ENCODE measurements at places on chromosomes 7 and 10.
A peak's percentile ranks its signal among the peaks of the same experiment; 100 is the strongest.

DNA sequence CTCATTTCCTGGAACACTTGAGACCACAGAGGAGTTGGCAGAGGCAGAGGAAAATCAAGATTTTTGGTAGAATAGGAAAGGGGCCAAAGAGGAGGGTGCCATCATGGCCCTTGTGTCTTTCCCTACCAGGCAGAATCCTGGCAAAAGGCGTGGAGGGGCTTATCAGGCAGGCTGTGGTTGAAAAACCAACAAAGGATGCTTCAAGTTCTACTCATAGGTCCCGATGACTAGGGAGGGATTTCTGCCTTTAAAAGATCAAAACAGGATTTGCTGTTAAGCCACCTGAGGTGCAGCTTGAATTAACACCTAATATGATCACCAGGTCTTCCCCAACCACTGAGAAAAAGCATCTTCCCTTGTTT, 45.7 kb downstream of the BPGM start:
- DNase-seq: peak; percentile 52

GRCh38 chr10:103757531-103758293, 97.7 kb downstream of the SH3PXD2A start:
- DNase-seq: peak; percentile 88

DNA sequence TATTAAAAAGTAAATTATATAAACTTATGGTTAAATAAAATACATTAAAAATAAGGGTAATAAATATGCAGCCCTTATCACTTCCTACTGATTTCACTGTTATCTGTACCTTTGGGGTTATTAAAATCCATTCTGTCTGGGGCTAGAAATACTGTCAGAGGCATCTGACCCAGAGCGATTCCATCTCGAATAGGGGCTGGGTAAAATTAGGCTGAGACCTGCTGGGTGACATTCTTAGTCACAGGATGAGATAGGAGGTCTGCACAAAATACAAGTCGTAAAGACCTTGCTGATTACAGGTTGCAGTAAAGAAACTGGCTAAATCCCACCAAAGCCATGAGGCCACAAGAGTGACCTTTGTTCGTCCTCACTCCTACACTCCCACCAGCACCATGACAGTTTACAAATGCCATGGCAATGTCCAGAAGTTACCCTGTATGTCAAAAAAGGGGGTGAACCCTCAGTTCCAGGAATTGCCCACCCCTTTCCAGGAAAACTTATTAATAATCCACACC, 77.6 kb downstream of the COBL start:
- no peak for DNase-seq

GRCh38 chr10:121687095-121687813, 89.0 kb upstream of the FGFR2 start:
- DNase-seq: no peak

DNA sequence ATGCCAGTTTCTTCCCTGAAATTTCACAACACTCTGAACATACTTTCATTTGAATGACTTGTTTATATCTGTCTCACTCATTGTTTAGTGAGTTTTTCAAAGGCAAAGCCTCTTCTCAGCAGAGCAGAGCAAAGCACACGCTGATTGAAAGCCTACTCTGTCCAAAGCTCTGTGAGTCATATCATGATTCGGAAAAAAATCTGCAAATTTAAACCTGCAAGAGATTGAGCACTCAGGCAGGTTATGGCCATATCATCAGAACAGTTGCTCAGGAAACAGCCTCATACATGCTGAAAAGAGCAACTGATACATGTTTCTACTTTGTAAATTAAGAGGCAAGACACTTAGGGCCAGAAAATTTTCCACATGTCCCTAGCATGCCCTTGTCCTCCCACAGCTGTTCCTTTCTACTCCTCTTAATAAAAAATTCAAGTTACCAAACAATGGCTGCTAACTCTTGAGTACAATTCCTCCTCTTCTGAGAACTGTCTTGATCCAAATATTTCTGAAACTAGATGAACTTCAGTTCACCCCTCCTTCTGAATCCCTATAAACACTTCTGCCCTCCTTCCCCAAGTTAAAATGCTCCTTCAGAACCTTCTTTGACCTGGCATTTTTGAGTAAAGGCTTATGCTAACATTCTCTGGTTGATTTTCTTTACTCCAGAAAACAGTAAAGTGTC, 140.6 kb upstream of the HPS1 start:
- DNase-seq: no peak

DNA sequence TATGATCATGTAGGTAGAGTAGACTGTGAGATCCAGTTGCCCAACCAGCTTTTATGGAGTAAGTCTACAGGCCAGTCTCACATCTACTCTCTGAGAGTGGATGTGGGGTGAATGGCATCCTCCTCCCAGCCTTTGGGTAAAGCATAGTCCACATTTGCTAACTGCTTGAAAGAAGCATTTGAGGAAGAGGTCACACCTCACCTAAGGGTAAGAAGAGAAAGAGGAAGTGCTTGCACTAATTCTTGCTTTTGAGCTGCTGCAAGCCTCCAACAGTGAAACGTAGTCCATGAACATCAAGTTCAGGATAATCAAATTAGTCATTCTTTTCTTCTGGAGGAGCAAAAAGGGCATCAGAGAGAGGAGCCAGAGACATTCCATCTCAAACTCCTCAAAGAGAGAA, 93.9 kb upstream of the AGR3 start:
- no peak for DNase-seq

GRCh38 chr10:123139521-123140163, 3.9 kb downstream of the HMX3 start:
- peak; percentile 18 for DNase-seq

GRCh38 chr10:88702848-88703597, 3.0 kb upstream of the LIPK start:
- peak; percentile 35 for DNase-seq

DNA sequence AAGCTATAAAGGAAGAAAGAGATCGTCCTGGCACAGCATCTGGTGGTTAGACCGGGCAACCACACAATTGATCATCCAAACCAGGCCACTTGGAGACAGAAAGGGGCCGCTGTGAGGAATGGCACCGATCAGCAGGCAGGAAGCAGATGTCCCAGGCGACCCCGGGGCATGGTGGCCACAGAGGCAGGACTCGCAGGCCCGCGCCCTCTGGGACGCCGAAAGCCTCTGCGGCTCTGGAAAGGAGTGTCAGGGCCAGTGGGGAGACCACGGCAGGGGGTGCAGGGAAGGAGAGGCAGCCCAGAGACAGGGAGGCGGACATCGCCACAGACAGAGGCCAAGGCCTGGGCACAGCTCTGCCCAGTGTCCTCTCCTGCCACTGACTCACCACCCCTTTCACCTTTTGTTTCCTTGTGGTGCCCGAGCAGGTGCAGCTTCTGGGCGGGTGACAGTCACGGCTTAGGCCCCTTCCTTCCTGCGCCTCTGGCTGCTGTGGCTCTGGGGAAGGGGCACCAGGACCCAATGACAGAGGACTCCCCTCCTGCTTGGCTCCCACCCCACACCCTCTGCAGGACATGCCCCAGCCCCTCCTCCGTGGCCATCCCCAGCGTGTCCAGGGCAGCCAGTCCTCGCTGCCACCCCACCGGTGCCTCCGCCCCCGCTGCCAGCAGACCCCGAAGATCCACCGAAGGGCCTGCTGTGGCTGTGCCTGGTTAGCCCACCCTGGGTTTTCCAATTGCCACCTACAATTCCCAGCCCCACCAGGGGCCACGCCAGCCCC, 10.9 kb downstream of the STK32C start:
- DNase-seq: no peak

DNA sequence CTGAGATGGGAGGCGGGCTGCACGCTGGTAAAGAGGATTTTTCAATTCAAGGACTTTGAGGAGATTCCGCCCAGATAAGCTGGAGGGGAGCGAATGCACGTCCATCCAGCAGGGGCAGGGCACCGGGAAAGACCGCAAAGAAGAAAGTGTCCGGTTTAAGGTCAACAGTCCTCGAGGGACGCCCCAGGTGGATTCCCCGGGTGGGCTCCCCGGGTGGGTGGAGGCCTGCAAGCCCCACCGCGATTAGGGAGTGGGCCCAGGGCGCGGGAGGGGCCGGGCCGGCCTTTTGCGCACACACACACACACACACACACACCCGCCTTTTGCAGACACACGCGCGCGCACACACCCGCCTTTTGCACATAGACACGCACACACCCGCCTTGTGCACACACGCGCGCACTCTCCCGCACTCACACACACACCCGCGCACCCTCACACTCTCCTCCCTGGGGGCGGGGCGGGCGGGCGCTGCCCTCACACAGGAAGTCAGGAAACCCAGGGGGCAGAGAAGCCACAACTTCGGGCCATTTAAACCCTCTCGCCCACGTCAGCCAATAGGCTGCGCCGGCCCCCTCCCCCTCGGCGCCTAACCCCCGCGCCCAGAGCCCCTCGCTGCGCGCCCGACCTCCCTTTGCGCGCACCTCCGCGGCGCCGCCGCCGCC, 615 bp downstream of the ARHGAP12 start:
- DNase-seq: peak; percentile 44

- DNase-seq: no peak
These were observed 1.1 kb upstream of the PWWP2B start for GRCh38 chr10:132395704-132396493.

DNA sequence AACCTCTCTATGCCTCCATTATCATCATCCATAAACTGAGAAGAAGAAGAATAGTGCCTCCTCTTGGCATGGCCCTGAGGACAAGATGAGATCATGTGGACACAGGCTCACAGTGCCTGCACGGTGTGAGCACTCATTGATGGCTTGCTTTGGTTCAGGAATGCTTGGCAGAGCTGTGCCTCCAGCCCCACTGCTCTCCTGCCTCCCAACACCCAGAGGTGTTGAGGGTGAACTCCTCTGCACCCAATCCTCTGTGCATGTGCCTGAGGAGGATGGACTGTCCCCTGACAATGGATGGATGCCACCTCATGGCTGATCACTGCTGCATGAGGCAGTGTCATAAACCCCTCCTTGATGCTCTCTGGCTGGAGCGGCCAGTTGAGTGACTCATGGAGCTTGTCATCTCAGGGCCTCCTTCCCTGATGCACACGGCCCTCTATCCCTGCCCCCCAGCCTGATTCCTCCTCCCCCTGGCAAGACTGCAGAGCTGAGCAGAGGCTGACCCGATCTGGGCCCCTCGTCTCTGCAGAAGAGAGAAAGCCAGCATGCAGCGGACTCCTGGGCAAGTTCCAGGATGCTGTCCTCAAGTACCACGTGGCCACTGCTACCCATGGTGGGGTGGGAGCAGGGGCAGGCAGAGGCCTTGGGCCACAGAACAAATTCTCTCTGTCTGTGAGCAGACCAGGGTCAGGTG, 136.3 kb downstream of the KCNMA1 start:
- peak; percentile 93 for DNase-seq

- DNase-seq: peak; percentile 74
These were observed 179.3 kb downstream of the PFKFB3 start for GRCh38 chr10:6382081-6382480.

GRCh38 chr7:103989200-103989784, at the start of gene RELN:
RELN (minus strand) TSS chr7:103989658; CDS start chr7:103989356, 302 bp downstream.
- peak; percentile 17 for DNase-seq

DNA sequence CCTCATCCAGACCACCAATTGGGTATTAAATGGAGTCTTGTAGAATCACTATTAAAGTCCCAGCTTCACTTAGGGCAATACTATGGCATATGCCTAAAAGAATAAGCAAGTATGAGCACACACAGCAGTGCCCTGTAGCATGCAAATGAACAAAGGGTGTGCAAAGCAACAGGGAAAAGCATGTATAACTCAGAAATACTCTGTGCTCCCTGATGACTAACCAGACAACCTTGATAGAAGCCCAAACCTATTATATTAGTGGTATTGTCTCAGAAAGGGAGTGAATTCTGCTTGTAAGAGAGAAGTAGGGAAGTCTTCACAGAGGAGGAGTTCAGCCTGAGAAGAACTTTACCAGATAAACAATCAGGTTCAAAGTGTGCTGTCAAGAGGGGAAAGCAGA, 131.2 kb downstream of the DGKI start:
- peak; percentile 36 for DNase-seq

DNA sequence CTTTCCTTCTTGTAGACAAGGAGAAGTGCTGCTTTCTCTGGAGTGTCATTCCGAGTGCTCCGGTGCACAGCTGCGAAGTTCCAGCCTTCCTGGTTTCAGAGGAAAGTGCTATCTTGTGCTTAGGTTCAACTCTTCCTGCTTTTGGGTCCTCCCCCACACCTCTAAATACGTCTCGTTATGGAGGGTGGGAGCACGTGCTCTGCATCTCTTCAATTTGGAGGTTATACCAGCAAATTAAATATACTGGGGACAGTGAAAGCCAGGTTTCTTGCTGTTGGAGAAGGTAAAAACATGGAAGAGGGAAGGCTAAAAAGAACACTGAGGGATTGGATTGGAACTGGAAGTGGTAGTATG, 2.4 kb upstream of the ESYT2 start:
- no peak for DNase-seq

GRCh38 chr10:110706690-110707098, 62.6 kb downstream of the RBM20 start:
- DNase-seq: peak; percentile 94

DNA sequence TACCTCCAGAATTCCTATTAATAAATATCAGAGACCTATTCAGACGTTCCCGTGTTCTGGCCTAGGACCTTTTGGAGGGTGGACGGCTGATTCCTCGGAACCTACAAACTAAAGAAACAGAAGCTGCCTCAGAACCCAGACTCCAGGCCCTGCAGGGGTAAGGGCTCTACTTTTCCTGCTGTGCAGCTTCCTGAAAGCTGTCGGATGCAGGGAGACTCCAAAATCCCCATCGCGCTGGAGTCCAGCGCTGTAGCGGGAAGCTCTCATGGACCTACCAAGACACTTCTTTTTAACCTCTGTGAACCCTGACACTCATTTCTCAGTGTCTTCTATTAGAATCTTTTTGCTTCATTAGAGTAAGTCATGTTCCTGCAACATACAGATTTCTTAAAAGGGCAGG, 244.5 kb upstream of the PITRM1 start:
- DNase-seq: no peak

DNA sequence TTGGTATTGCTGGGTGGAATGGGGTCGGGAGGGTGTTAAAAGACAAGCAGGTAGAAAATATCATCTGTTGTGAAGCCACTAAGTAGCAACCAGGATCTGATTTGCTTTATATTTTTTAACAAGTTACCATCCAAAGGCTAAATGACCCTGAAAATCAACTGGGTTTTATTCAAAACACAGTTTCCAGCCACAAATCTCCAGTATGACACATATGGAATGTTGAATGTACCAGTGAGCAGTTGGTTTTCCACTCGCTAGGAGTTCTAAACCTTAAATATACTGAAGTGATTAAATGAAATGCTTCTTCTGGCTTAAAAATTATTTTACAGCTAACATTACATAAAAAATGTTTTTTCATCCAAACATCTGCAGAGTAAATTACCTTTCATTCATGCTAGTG, 112.5 kb downstream of the PDE1C start:
- DNase-seq: peak; percentile 17

DNA sequence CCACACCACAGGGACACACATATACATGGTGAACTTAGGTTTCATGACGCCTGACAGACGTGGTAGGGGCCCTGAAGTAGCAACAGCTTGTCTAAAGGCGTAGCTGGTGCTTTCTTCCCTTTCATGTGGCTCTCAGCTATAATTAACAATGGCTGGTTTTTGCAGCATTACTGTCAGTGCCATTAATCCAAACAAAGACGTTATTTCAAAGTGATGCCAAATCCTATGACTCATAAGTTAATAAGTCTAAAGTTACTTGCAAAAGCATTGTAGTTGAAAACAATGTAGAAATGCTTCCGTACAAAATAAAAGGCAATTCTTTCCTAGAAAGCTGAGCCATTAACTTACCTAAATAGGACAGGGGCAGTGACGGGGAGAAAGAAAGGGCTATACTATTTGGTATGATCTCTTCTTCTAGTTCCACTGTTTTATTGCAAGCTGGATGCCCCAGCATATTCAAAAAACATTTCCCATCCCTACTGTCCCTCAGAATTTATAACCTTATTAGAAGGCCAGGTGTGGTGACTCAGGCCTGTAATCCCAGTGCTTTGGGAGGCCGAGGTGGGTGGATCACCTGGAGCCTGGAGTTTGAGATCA, 105.4 kb downstream of the ODAD2 start:
- peak; percentile 31 for DNase-seq
